ENCODE measurements at places on chromosomes 2 and 18.

GRCh38 chr2:54522624-54523281 lies 66.6 kb downstream of the SPTBN1 start:
- DNase-seq = peak; percentile 33

DNA sequence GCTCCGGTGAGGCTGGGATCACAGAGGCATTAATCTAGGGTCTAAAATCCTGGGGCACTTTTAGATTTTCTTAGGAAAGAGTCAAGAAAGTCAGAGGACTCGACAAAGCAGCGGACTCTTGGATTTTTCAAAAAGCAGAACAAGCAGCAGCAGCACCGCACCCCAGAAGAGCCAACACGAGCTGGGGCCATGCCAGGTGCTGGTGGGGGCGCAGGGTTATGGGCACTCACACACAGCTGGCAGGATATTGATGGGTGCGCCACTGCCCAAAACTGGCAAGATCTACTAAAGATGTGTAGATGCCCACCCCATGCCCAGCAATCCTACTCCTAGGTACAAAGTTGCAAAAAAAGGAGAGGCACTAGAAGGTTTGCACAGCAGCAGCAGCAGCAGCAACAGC lies 33.9 kb upstream of the SEMA4C start:
- no peak for DNase-seq

DNA sequence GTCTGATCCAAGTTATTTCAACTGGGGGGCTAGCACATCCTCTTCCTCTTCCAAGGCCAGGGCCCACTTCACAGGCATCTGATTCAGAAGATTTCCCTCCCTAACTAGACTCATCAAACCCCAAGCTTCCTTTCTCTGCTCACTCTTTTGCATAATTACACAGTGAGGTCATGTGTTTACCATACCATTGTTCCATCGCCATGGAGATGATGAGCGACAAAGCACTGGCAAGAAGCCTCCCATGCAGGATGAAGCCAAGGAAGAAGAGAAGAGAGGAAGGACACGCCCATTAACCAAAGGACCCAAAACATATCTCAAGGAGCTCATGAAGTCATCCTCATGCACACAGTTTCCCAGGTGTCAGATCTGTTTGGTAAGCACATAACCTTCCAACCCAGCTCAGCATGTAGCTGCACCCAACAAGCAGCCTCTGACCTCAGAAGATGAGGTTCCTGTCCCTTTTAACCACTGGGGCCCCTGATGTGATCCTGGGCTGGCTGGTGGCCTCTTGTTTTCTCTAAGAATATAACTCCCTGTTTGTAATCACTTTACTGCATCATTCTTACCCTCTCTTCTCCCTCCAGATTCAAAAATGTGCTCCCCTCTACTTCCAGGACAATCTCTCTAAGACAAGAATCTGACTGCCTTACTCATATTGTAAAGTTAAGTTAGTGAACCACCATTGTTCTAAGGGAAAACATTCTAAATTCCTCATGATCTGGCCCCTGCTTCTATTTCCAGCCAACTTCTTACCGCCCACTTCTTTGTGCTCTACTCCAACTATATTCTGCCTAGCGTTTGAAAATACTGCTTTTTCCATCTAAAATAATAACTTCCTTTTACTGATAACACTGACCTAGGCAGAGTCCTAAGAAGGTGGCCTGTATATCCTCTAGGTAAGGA lies 190.1 kb downstream of the TTC32 start:
- peak; percentile 95 for DNase-seq

GRCh38 chr18:36465276-36465675 lies 167.8 kb downstream of the FHOD3 start:
- DNase-seq = no peak

- no peak for DNase-seq
Observed at GRCh38 chr18:57984490-57985115, 59.4 kb upstream of the NEDD4L start.

DNA sequence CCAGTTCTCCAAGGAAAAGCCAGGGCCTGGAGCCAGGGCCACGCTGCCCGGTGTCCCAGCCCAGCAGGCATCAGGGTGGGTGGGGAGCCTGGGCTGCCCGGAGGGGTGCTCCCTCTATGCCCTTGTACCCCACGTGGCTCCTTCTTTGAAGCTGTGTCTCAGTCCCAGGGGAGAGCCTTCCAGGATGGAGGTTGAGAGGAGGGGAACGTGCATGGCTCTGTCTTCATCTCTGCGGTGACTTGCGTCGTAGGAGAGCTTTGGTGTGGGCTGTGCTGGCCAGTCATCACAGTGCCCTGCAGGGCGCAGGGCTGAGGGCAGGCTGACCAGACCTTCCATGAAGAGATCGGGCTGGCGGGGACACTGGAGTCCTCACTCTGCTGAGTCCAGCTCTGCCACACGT lies 197.2 kb downstream of the LDLRAD4 start:
- no peak for DNase-seq

- no peak for DNase-seq
Observed at GRCh38 chr2:173588931-173589369, 234.3 kb downstream of the CDCA7 start.

DNA sequence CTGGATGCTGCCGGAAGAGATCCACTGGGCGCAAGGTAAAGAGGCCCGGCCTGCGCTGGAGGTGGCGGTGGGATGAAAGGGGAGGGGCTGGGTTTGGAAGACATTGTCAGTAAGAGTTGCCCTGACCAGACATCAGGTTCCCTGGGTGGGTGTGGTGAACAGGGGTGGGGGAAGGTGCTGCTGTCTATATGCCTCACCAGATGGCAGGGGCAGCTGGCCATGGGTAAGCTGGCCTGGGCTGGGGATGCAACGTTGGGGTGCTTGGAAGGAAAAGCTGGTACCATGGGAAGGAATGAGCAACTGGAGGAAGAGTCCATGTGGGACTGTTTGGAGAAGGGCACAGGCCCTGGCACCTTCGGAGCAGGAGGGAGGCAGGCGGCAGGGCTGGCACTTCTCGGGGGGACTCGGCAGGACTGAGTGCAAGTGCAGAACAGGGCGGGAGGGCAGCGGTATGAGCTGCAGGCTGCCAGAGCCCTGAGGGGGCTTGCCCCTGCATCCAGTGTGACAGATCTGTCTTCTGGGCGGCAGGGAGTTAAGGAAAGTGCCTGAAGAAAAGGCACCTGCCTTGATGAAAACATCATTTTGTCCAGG lies 146.4 kb downstream of the DYSF start:
- DNase-seq = no peak

- DNase-seq = no peak
Observed at GRCh38 chr2:72915320-72915906, 1.9 kb upstream of the EMX1 start.

- DNase-seq = no peak
Observed at GRCh38 chr18:33697498-33697897, 119.5 kb downstream of the ASXL3 start.

DNA sequence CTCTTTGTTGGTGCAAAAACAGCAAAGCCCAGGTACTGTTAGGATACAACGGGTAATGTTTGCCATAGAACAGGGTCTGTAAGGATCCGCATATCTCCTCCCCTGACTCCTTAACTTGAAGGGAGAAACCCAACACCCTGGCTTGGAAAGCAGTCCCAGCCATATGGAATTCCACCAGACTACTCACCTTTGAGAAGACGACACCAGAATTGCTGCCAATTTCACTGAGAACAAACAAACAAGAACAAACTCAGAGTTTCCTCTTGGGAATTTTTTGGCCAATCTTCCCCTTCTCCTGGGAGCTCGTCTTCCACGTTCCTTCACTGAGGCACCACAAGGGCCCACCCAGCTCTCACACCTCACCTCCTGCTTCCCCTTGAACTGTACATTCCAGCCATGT lies 29.2 kb downstream of the CAPN14 start:
- no peak for DNase-seq

DNA sequence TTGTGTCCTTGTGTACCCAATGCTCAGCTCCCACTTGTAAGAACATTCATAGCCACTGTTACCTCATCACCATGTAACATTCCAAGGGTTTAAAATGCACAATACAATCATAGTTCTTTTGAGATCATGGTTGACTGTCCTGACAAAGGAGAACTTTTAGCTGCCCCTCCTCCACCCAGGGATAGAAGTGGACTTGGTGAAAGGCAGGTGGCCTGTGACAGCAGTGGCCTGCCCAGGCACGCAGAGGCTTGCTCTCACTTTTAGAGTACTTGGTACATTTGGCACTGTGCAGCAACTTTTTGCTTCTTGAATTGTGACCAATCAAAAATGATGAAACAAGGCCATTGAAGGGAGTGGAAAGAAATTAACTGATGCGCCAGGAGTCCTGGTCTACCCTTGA lies 108.7 kb downstream of the ANKRD44 start:
- DNase-seq = no peak

- no peak for DNase-seq
Observed at GRCh38 chr2:128326346-128326745, 7.7 kb upstream of the HS6ST1 start.

- DNase-seq = no peak
Observed at GRCh38 chr2:42556315-42556890, 12.0 kb upstream of the MTA3 start.

GRCh38 chr2:233996000-233996399 lies 54.5 kb upstream of the SPP2 start:
- DNase-seq = no peak

- no peak for DNase-seq
Observed at GRCh38 chr2:173934895-173935294, 30.3 kb downstream of the SP3 start.

GRCh38 chr2:55080204-55080738 lies 30.0 kb upstream of the RTN4 start:
- no peak for DNase-seq

GRCh38 chr2:110729106-110729505 lies 3.3 kb upstream of the ACOXL start:
- no peak for DNase-seq

DNA sequence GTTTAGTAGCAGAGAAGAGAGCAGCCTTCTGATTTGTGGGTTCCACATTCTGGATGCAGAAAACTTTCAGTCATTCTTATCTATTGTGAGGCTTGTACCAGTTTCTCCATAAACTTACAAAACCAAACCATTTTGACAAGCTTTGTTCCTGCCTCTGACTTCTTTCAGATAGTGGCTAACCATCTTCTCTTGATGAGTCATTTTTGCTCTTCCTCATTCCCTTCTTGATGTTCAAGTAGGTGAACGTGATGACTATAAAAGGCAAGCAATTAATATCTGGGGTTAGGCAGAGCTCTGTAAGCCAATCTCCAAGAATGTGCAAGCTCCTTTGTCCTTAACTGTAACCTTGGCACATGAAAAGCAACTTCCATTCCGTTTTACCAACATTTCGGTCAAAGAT lies 2083.1 kb upstream of the PIK3C3 start:
- DNase-seq = no peak

- DNase-seq = no peak
Observed at GRCh38 chr2:205651719-205652118, 30.6 kb upstream of the NRP2 start.

GRCh38 chr18:79626905-79627749 lies 52.5 kb upstream of the CTDP1 start:
- no peak for DNase-seq

GRCh38 chr2:160156665-160157064 lies 43.4 kb downstream of the ITGB6 start:
- DNase-seq = peak; percentile 26

GRCh38 chr2:174282441-174282840 lies 34.1 kb upstream of the OLA1 start:
- DNase-seq = no peak

- no peak for DNase-seq
Observed at GRCh38 chr2:63257473-63257872, 206.8 kb downstream of the OTX1 start.

DNA sequence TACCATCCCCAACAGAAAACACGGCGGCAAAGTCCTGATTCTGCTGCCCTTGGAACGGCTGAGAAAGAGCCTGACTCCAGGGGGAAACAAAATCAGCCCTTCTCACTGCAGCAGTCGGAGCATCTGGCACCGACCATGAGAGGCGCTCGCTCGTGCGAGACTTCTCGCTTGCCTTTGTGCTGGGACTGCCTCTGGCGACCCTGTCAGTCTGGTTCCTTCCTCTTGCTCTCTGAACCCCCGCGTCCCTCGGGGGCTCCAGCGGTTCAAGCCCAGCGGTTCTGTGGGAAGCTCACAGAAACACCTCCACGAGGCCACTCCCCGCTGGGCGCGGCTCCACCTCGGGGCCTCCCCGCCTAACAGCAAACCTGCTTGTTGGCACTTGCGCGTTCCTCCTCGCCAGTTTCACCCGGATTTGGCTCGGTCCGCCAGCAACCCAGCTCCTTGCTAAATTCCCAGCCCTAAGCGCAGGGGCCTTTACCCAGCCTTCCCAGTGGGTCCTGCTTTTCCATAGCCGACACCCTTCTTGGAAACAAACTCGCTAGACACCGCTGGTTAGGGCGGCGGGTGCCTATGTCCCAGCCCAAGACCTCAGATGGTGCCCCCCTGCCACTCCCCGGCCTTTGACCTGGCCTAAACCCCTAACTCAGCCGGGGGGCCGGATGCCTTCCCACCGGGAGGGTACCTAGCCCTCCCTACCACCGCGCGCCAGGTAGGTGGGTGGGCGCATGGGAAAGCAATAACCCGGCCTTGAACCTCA lies 2.2 kb downstream of the RND3 start:
- peak; percentile 70 for DNase-seq

GRCh38 chr18:50680966-50681365 lies 121.1 kb downstream of the MAPK4 start:
- no peak for DNase-seq

DNA sequence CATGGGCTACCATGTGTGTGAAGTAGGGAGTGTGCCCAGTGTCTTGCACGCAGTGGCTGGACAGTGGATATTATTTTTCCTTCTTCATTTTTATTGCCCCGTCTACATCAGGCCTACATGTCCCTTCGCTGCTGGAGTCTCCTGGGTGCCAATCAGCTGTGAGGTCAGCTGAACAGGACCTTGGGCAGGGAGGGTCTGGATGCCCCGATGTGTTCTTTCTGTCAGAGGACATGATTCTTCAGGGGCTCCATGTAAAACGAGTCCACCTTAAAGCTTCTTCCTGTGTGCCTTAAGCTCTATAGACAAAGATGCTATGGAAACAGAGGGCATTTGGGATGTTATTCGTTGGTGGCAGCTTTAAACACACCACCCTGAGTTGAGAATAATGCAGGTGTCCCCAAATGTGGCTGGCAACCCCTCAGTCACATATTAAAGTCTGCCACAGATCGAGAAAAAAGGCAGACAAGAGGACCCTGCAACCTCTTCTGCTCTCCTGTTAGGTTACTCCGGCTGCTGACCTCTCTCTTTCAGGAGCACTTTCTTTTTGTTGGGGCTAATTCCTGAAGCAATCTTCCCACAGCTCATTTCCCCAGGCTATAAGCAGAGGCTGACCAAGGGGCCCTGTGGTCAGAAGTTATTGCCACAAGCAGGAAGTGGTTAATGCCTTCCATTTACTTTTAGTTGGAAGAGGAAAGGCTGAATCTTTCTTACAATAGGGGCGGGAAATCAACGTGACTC lies 20.0 kb downstream of the GREB1 start:
- DNase-seq = no peak

DNA sequence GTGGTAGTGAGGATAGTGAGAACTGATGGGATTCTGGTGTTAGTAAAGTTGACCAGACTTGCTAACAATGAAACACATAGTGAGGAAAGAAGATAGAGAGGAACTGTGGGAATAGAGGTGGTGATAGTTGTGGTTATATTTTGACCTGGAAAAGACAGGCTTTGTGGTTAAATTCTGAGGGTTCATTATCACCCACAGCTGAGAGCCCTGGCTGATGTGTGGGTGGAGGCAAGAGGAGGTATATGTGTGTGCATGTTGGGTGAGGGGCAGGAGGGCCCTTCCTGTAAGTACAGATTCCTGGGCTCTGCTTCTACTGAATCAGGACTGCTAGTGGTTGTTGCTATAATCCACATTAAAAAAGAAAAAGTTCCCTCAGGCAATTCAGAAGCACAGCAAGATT lies 26.2 kb upstream of the TMEM163 start:
- no peak for DNase-seq

GRCh38 chr2:103103678-103104077 lies 341.8 kb downstream of the TMEM182 start:
- no peak for DNase-seq
